ENCODE measurements at places on chromosomes 2 and 18. TPM values are rescaled to one million over a fixed set of nuclear protein-coding genes. Genes with fewer than 3 reads are reported as not detected.

The FAM124B gene
- total RNA-seq = 4.0 TPM

The HRH4 gene
- not detected for total RNA-seq

- DNase-seq = no peak
Measured at GRCh38 chr2:71895320-71896161, 252.1 kb downstream of the CYP26B1 start.

DNA sequence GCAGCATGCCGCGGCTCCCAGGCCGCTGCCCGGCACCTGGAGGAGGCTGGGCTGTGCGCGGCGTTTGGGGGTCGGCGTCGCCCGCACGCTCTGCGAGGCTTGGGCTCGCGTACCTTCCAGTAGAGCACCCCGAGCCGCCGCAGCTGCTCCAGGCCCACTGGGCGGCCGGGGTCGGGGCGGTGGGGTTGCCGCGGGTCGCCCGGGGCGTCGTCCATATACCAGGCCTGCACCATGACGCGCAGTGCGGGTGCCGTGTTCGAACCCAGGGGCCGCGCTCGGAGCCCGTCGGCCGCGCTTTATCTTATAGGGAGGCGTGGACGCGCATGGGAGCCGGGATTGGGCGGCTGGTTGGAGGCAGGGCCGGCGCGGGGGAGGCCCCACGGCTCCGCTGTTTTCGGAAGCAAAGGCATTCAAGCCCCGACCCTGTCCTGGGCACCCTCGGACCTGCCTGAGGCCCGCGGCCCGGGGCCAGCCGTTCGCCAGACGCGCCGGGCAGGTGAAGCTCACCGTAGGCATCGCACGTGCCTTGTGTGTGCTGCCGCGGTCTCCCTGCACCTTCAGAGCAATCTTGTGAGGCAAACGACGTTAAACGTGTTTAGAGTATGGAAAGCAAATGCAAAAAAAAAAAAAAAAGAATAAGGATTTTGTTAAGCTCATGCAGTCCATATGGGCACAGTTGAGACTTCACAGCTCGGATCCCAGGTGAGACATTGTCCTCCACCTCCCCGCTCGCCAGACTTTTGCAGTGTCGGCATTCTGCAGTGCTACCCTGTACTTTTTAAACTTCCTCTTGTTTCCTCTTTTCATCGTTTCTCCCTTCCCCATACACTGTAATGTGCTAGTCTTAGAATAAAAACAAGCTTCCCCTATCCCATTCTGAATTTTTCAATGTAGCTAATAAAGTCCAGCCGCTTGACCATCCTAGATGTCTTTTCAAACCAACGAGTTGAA lies at the start of gene ADI1:
ADI1 (minus strand) TSS at position 277 of the 951 bp plus-strand sequence; CDS start at position 233, 44 bp downstream.
- DNase-seq = peak; percentile 48

DNA sequence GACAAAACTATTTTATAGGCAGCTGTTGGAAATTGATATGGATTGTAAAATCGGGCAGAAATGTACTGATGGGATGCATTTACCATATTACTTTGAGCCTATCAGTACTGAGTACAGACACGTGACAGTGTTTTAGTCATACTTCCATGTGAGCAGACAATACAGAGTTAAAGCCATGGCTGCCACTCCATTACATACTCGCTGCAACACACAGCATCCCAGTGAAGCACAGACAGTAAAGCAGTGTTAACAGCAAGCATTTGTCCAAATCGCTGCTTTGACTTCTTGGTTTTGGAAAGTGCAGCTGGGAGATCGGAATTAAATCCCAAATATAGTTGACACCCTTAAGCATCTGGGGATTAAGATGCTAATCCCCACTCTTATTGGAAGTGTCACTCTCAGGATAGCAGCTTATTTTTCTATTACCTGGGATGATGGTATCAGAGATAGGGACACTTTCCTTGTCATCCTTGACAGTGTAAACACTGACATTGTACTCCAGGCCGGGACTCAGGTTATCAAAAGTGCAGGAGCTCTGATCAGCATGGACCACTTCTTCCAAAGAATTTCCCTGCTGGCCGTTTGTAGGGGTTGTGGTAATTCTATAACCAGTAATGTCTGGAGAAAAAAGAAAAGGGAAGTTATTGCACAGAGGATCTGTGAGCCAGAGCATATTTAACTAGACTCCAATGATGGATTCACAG lies 41.6 kb downstream of the FN1 start:
- no peak for DNase-seq

GRCh38 chr2:159561786-159562185 lies 54.6 kb downstream of the BAZ2B start:
- DNase-seq = no peak

- no peak for DNase-seq
Measured at GRCh38 chr2:96754317-96754716, 6.4 kb upstream of the CNNM4 start.

All from thoracic aorta (tissue), 2 donors.